ENCODE measurements at places on chromosomes 7 and 10.

GRCh38 chr7:70188901-70189650 is 590.8 kb downstream of the AUTS2 start:
- DNase-seq = no peak

- no peak for DNase-seq
Measured at GRCh38 chr10:34751272-34751671, 63.8 kb downstream of the PARD3 start.

GRCh38 chr7:101622609-101623173 is 6.4 kb downstream of the MYL10 start:
- DNase-seq = no peak

GRCh38 chr7:221978-222715 is 29.8 kb downstream of the FAM20C start:
- no peak for DNase-seq

- no peak for DNase-seq
Measured at GRCh38 chr7:34752929-34753328, 94.9 kb downstream of the NPSR1 start.
